ENCODE measurements at places on chromosomes 3 and 15. TPM values are rescaled to one million over a fixed set of nuclear protein-coding genes. Genes with fewer than 3 reads are reported as not detected.
A peak's percentile ranks its signal among the peaks of the same experiment; 100 is the strongest.

Gene ZNF860
- total RNA-seq, result 0.13 TPM

- H3K4me1 ChIP-seq, result peaks cover 1% of the 10 kb centered on the region
- DNase-seq, result no peak
- no peaks in the 10 kb centered on the region for H3K36me3 ChIP-seq
- no peaks in the 10 kb centered on the region for H3K27me3 ChIP-seq
These were observed 166.9 kb downstream of the ULK4 start for GRCh38 chr3:41794748-41795589.

DNA sequence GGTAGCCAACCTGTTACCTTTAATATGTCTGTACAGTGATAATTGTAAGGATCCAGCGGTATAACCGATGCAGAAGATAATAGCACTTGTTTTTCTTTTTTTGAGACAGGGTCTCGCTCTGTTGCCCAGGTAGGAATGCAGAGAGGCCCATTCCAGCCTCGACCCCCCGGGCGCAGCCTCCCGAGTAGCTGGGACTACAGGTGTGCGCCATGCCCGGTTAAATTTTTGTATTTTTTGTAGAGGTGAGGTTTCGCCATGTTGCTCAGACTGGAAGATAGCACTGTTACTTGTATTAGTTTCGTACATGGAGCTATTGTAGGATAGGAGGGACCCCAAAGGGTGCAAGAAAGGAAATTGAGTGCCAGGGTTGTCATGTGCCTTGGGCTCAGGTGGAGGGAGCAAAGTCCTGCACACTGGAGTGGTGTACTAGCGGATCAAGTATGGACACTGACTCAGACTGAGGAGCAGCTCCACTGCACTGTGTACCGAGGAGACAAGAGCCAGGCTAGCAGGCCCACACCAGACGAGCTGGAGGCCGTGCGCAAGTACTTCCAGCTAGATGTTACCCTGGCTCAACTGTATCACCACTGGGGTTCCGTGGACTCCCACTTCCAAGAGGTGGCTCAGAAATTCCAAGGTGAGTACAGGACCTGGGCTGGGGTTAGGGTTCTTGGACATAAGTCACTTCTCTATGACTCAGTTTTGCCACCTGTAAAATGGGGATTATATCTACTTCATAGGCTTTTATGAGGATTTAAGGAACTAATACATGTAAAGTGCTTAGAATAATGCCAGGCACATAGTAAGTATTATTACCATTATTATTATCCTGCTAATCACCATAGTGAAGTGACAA is 1.0 kb downstream of the OGG1 start:
- no peaks in the 10 kb centered on the region for H3K27me3 ChIP-seq
- peak overlapping the region; percentile 91 for H3K27ac ChIP-seq
- peaks cover 61% of the 10 kb centered on the region for H3K4me1 ChIP-seq
- H3K36me3 ChIP-seq, result peaks cover 62% of the 10 kb centered on the region
- H3K4me3 ChIP-seq, result peak overlapping the region; percentile 93

DNA sequence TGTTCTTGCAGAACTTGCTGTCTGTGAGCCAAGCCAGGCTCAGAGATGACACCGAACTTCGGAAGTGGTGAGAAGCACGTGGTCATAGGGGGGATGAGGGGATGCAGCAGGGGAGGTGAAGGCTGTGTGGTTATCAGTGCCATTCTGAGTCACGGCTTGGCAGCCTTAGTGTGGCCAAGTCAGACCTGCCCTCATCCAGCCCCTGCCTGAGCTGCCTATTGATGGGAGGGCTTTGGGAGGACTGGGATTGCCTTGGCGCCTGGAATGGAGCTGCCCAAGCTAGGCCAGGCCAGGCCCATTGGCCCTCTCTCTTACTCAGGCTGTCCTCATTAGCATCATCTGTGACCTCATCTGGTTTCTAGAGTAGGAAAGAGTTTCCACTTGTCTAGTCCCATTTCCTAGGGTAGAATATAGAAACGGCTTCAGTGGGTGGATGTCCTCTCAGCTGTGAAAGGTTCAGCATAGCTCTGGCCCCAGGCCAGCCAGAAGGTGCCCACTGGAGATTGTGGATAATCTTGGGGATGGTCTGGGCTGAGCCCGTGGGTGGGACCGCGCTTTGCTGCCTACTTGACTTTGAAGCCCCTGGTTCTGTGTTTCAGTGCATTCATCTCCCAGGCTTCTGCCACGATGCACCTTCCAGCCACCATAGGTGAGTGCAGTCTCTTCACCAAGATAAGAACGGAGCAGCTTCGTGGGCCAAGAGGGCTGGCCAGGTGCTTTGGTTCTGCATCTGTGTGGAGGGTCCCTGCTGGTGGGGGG is 7.2 kb downstream of the FAH start:
- peaks cover 54% of the 10 kb centered on the region for H3K36me3 ChIP-seq
- peaks cover 37% of the 10 kb centered on the region for H3K4me1 ChIP-seq
- DNase-seq, result peak; percentile 50
- no peaks in the 10 kb centered on the region for H3K27me3 ChIP-seq

Gene NLGN1
- total RNA-seq, result not detected

DNA sequence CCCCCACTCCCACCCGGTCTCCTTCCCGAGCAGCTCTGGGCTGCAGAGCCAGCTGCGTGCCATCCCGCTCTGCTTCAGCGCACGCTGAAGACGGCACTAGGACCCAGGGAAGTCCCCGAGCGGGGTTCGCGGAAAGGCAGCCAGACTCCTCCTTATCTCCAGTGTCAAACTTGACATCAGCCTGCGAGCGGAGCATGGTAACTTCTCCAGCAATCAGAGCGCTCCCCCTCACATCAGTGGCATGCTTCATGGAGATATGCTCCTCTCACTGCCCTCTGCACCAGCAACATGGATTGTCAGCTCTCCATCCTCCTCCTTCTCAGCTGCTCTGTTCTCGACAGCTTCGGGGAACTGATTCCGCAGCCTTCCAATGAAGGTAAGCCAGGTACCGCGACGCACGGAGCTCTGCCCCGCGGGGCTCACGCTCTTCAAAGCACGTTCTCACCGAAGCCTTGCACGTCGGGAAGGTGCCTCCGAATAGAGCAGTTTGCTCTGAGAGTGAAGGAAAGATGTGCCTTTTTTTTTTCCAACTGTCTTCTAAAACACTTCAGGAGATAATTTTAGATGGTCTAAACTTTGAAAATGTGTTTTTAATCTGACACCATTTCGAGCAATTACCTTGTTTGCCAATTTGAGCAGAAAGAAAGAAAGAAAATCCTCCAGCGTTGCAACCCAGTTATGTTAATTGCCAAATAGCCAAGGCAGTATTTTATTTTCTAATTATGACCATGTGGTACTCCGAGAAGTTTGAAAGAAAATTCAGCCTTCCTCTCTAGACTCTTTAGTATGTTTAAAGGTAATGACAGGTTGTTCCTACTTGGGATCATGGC is at the start of gene EPHA3:
Gene EPHA3, plus strand, starts transcription at position 161 of the 830 bp plus-strand sequence. Its CDS starts 128 bp downstream, at position 289.
- H3K4me3 ChIP-seq, result peak within 1 kb of the TSS; percentile 58
- H3K36me3 ChIP-seq, result no peaks in the 10 kb centered on the region

- H3K4me1 ChIP-seq, result no peaks in the 10 kb centered on the region
- H3K36me3 ChIP-seq, result peaks cover 52% of the 10 kb centered on the region
- H3K27me3 ChIP-seq, result no peaks in the 10 kb centered on the region
- H3K4me3 ChIP-seq, result no peak overlapping the region
These were observed 28.3 kb downstream of the SRP14 start for GRCh38 chr15:40010686-40011085.

- no peak for DNase-seq
- H3K27me3 ChIP-seq, result no peaks in the 10 kb centered on the region
- H3K4me3 ChIP-seq, result no peak overlapping the region
- H3K4me1 ChIP-seq, result no peaks in the 10 kb centered on the region
These were observed 184.5 kb downstream of the FNDC3B start for GRCh38 chr3:172223870-172224269.

DNA sequence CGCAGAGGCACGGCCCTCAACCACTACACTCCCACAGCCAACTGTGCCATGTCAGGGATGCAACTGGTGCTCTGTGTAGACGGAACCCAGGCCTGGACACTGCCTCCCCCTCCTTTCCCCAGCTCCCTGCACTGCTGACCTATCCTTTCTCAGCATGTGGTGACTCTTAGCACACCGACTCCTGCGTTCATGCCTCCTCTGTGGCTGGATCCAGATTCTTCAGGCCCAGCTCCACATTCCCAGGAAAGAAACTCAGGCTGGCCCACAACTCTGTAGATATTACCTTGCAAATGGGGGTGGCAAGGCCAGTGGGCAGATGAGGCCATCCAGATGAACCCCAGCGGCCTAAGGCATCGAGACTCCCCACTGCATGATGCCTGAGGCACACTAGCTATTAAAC is 272.7 kb downstream of the OCA2 start:
- DNase-seq, result no peak
- no peak overlapping the region for H3K4me3 ChIP-seq
- no peak overlapping the region for H3K27ac ChIP-seq

Gene SERPINI2
- total RNA-seq, result not detected
